EH (cell line): ENCODE measurements at places on chromosomes 7 and 10.

DNA sequence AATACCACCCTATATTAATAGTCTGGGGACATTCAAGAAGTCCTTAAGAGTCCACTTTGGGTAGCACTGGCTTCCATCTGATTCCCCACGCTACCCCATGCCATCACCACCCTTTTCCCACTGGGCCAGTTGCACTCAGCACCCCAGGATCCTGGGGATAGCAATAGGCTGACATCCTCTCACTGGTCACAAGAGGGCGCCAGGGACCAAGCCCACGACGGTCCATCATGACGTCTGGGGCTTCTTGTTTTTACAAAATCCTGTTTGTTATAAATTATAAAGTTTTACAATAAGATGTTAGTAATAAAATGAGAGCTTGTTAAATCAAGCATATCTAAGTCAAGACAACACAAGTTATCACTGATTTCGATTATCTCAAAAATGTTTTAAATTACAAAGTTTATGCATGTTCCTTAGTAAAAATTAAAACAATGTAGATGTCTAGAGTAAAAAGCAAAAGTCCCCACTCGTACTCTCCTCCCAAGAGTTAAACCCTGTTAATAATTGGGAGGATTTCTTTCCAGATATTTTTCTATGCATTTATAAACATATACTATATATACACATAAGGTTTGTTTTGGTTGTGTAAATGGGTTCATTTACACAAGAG is 15.4 kb downstream of the GPNMB start:
- DNase-seq: peak; percentile 72

DNA sequence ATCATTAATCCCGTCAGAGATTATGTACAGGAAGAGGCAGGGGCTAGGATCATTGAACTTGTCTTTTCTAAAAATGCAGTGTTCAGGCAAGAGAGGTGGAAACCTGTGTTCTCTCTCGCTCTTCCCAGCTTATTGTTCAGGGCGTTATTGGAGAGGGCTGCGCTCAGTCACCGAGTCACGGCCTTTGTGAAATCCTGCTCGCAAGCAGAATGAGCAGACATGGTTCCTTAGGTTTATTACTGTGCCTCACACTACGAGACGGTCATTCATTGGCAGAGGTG is 631 bp upstream of the PRKRIP1 start:
- no peak for DNase-seq

- DNase-seq: no peak
Measured at GRCh38 chr7:132793474-132793873, 217.2 kb upstream of the PLXNA4 start.

- DNase-seq: no peak
Measured at GRCh38 chr10:8060704-8061121, 6.2 kb downstream of the GATA3 start.

- no peak for DNase-seq
Measured at GRCh38 chr10:103472005-103472404, 7.0 kb downstream of the CALHM3 start.

DNA sequence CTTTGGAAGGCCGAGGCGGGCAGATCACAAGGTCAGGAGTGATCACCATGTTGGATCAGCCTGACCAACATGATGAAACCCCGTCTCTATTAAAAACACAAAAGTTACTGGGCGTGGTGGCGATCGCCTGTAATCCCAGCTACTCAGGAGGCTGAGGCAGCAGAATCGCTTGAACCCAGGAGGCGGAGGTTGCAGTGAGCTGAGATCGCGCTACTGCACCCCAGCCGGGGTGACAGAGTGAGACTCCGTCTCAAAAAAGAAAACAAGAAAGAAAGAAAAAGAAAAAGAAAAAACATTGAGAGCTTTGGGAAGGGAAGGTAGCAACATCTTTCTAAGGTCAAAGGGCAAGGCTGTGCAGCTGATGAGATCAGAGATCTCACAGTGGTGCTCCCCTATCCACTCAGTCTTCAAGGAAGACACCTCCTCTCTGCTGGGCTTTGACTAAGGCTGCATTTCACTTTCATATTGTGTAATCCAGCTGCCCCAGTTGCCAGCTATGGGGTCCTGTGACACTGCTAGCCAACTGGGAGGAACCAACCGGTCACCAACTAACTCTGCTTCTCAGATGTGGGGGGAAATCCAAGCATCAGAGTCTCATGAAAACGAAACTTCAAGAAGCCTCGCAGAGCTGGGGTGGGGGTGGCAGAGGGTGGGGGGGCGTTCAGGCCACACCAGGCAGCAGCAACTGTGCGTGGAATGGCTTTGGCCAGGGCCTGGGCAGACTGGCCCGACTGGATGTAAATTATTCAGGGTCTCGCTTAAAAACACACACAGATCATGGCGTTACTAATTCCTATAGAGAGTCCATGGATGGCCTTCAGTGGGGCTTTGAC is 1.5 kb downstream of the IL15RA start:
- peak; percentile 45 for DNase-seq

DNA sequence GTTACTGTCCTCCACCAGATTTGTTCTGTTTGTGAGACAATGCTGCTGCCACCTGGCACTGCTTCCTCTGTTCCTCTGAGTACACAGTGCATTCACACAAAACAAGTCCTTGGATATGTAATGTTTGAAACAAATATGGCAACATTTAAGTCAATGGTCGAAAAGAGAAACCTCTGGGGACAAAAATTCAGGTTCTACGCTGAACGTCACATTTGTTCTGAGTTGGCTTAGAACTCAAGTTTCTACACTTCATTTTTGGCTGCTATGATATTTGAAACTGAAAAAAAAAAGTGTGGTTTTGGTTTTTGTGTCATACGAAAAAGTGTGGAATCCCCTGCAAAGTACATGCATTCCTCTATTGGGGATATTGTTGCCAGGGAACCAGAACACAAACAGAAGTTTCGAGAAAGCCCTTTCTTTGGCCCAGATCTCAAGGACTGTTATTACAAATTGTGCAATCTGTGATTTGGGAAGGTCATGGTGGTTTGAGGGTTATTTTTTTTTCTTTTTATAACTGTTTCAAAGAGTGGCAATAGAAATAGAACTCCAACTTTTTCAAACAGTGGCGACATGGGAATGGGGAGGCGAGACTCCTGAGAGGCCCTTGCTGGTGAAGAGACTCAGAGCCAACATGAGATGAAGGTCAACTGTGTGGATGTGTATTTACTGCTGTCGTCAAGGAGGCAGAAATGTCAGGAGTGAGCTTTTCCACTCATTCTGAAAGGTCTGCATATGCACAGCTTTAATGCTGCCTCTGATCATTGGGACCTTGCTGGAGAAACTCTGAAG is 127.5 kb downstream of the CUBN start:
- DNase-seq: peak; percentile 94

DNA sequence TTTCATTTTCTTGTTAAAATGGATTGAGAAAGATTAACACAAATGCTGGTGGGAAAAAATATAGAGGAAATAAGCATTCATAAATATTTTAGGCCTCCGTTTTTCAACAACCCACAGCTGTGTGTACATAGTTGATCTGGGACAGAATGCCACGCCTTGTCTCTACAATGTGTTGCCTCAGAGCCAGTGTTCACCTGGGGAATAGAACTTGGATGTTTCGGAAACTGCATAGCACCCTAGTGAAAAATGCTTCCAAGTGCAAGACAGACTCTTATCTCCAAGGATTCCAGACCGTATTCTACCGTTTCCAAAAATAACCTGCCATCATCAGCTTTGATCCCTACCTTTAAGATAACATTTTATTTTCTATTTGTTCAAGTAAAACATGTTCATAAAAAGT is 260.9 kb downstream of the SDK1 start:
- DNase-seq: no peak

GRCh38 chr7:44994877-44995554 is 5.0 kb upstream of the CCM2 start:
- no peak for DNase-seq

DNA sequence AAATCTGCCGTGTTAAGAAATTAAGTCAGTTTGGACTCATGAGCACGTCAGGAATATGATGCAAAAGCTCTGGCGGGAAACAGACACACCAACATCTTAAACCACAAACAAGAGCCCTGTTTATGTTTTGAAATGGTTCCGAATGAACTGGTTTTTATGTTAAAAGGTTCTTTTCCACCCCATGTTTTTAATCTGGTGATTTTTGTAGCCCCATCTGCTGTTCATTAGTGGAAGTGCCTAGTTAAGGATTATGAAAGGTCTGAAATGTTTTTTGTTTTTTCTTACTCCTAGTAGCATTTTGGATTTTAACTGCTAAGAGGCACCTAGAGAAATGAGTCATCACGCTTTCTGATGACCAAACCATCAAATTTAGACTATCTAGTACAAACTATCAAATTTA is 404.1 kb upstream of the MKI67 start:
- DNase-seq: no peak

DNA sequence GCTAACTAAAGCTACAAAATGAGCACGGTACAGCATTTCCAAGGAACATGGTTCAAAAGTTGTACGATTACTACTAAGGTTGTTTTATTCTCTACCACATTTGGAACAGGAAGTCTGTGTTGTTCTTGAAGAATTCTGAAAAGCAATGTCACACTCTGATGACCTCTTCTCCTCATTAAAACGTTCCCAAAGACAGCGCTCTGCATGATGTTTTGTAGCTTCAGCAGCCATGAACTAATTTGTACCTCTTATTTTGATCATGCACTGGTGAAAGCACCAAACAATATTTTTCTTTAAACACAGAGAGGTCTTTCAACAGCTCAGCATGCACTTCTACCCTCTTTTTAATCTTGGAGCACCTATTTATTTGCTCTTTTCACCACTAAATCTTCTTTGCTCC is 75.0 kb upstream of the TES start:
- DNase-seq: no peak

- DNase-seq: peak; percentile 1
Measured at GRCh38 chr7:82789883-82790609, 346.5 kb upstream of the CACNA2D1 start.

- peak; percentile 81 for DNase-seq
Measured at GRCh38 chr10:34916314-34916713, 101.2 kb upstream of the PARD3 start.

GRCh38 chr10:96225119-96225518 is 46.2 kb downstream of the BLNK start:
- no peak for DNase-seq

GRCh38 chr7:79199961-79200360 is 253.5 kb downstream of the MAGI2 start:
- peak; percentile 47 for DNase-seq

- peak; percentile 92 for DNase-seq
Measured at GRCh38 chr10:49387071-49387470, 8.8 kb downstream of the DRGX start.

- DNase-seq: peak; percentile 94
Measured at GRCh38 chr7:28984631-28985030, 26.5 kb upstream of the TRIL start.

DNA sequence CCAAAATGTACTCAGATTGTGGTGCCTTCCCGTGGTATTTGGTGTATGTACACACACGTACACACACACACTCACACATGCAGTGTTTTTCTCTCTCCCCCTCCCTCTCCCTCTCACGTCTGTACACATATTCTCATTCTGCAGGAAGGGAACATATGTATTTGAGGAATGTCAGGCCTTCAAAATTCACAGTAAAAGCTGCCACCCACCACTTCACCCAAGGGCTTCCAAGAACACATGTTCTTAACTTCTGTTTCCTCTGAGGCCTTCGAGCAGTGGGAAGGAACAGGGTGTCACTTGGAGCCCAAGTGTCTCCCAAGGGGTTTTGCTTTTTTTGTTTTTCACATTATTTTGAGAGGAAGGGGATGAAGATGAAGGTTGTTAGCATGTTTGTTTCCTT is 198.9 kb downstream of the TCF7L2 start:
- peak; percentile 11 for DNase-seq

GRCh38 chr7:6375348-6376101 is 72.2 kb downstream of the DAGLB start:
- peak; percentile 52 for DNase-seq

GRCh38 chr7:123131140-123131539 is 68.6 kb downstream of the SLC13A1 start:
- DNase-seq: no peak

DNA sequence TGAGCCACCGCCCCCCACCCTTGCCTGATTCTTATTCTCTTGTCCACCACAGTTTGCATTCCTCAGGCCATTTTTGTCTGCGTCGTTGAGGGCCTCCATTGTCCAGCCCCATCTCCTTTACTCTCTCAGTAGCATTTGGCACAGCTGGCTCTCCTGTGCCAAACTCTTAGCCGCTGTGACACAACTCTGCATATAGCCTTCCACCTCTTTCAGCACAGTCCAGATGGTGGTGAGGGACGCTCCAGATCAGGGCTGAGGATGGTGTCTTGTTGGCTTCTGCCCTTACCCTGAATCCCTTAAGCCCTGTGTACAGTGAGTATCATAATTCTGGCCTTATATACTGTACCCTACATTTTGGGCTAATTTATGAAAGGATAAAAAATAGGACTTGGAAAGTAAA is 45.6 kb downstream of the BMPR1A start:
- no peak for DNase-seq

- DNase-seq: no peak
Measured at GRCh38 chr7:130458257-130458656, 17.4 kb upstream of the CEP41 start.

GRCh38 chr10:80211786-80212185 is 6.4 kb upstream of the ANXA11 start:
- DNase-seq: no peak

DNA sequence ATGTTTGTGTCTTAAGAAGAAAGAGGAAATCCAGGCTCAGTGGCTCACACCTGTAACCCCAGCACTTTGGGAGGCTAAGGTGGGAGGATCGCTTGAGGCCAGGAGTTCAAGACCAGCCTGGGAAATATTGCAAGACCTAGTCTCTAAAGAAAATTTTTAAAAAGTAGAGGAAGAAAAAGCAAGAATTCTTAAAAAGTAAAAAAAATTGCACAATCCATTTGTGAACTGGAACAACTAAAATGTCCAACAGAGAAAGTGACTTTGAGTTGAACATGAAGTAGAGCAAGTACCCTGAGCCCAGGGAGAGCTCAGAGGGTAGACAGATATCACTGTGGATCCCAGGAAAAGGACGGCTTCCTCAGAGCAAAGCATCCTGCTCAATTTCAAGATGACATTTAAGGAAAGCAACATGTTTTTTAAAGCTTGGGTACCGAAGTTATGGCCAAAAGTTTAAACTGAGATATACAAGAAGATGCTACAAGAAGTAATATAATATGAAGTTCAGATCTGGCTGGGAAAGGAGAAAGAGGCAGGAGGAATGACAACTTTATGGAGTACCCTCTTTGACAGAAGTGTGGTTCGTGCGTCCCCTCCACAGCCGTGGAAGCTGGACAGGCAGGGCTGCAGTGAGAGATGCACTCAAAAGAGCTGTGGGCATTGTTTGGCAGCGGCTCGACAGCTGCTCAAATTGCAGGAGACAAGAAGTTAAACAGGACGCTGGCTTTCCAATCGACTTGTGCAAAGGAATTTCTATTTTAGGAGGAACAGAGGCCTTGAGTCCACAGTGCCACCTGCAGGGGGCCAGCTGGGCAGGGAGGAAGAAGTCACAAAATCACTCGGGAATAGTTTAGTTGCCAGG is 201.3 kb downstream of the JCAD start:
- peak; percentile 73 for DNase-seq

- no peak for DNase-seq
Measured at GRCh38 chr10:132690401-132690800, 95.5 kb downstream of the NKX6-2 start.
